ENCODE measurements at places on chromosomes 1 and 21.
A peak's percentile ranks its signal among the peaks of the same experiment; 100 is the strongest.

GRCh38 chr1:162035241-162035640, 11.6 kb upstream of the OLFML2B start:
- peak; percentile 72 for DNase-seq

DNA sequence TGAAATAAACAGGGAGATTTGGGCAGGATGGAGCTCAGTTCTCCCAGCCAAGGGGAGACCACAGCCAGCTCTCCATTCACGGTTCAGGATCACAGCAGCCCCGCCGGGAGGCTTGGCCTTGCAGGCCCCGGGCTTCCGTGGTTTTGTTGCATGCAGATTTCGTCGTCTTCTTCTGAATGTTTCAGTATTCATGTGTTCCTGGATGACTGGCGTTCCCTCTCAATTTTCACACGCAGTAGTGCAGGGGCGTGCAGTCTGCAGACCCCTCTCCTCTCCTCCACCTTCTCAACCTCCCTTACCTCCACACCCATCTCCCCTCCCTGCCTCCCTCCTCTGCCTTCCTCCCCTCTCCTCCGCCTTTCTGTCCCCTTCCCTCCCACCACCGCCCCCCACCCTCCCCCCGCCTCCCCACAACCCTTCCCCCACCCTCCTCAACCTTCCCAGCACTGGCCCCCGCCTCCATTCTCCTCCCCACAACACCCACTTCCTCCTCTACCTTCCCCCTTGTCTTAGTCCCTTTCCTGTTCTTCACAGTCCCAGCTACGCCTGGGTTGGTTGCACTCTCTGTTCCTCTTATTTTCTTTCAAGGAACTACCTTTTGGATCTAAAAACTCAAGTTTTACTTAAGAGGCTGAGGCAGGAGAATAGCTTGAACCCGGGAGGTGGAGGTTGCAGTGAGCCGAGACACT, 8.4 kb upstream of the SLC19A1 start:
- no peak for DNase-seq

- no peak for DNase-seq
These were observed 4.8 kb downstream of the SIM2 start for GRCh38 chr21:36703626-36704280.

DNA sequence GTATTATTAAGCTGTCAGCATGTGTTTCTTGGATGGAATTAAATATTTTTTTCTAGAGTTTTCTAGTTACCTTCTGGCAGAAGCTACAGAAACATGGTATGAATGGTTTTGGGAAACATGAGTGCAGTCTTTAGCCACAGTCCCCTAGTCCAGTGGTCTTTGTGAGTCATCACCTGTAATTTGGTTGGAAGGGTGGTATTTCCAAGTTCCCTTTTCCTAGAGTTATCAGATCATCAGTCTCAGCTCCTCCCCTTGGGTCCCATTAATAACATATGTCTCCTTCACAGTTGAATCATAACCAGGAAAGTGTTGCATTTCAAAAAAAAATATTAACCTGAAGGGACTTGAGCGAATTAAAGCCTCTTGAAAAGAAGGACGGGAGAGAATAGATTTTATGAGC, 27.0 kb downstream of the ELAVL4 start:
- DNase-seq: no peak

DNA sequence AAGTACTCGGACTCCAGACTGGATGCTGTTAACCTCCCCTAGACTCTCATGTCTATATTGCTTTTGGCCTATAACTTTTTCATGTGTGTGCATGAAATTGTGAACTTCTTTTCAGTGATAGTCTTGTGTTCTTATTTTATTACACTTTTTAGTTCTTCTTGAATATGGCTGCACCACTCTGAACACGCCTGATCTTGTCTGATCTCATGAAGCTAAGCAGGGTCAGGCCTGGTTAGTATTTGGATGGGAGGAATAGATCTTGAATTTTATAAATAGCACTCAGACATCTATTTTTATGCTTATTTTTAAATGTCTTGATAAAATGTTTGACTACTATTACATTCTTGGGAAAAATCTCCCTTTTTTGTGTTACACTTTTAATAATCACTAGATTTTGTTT, 22.4 kb downstream of the TCP10L start:
- no peak for DNase-seq

DNA sequence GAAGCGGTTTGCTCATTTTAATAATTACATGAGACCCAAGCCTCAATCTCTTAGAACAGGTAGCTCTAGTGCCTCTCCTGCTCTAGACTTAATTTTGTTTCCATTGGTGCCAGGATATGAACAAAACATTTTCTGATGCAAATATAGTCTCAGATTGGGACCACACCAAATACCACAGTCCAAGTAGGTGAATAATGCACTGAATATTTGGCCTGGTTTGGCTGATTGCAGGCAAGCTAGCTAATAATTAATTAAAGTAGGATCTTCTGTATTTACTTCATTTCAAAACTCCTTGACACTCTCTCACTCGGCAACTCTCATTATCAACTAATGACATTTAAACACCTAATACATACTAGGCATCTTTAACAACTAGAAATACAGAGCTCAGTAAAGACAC, 219.6 kb downstream of the LTN1 start:
- DNase-seq: no peak

- no peak for DNase-seq
These were observed 160.2 kb downstream of the DHRS3 start for GRCh38 chr1:12457771-12458170.

DNA sequence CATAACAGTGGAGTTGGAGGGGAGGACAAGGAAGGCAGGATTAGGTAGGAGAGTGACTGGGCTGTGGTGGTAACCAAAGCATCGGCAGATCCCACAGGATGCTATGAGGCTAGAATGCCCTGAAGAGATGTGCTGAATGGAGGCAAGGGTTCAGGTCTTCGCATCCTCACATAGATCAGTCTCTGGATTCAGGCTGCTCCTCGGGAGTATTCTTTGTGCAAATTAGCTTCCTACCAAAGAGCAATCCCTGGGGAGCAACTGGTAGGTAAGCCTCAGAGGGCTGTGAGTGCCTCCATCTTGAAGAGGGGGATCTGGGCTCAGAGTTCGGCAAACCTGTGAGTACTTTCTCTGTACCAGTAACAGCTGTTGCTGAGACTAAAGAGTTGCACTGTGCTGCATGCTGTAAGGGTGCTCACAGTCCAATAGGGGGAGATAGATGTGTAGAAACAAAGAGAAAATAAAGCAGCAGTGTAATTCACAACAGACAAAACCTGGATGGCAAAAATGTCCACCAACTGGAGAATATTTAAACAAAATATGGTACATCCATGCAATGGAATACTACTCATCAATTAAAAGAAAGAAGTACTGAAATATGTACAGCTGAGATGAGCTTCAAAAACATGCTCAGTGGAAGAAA, 322.4 kb upstream of the DEPDC1 start:
- DNase-seq: peak; percentile 5

DNA sequence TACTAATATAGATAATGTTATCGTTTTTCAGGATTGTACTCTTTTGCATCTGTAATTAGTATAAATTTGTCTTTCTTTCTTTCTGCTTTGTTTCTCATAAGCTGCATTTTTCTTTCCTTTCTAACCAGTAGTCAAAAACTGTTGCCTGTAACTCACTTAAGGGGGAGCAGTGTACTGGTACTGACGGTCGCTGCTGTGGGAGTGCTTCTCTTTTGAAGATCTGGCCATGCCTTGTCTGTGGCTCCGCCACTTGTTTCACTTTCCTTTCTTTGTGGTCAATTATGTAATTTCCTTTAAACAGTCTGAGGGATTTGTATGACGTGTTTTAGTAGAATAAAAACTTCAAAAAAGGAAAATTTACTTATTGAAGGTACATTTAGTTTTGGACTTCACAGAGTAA, 37.0 kb downstream of the MIA3 start:
- DNase-seq: no peak

GRCh38 chr21:41898998-41899397, 19.9 kb upstream of the PRDM15 start:
- no peak for DNase-seq

DNA sequence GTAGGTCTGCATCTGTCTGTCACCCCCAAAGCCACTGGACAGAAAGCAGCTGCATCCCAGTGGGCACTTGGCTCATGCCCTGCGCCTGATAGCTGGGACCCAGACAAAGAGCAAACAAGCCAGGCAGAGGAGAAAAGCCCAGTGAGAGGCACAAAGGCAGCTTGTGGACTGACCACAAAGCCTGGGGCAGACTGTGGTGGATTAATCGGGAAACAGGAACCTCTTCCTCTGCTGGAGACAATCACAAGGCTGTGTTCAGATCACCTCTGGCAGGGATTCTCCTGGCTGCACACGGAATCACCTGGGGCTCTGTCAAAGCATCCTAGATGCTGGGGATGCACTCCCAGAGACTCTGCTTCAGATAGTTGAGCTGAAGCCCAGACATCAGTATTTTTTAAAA, 15.2 kb upstream of the GJB5 start:
- no peak for DNase-seq

DNA sequence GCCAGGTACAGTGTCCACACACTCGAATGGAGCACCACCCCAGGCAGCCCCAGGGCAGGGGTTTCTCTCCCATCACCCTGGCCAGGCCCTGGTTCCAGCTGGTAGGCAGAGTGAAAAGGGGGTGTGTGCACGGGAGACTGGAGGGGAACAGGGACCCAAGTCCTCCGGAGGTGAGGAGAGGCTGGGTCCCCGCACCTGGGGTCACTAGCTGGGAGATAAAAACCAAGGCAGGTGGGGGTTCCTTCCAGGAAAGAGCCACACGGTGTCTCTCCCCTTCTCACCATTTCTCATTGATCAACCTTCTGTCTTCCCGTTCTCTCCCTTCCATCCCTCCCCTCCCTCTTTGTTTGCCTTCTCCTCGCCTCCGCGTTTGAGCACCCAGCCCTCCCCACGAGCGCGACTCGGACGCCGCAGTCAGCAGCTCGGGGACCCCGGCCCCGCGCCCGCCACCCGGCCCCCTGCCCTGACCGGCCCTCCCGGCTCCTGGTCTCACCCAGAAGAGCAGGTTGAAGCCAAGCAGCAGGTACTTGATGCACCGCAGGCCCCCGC, 358 bp downstream of the TSPAN2 start:
- DNase-seq: peak; percentile 9

DNA sequence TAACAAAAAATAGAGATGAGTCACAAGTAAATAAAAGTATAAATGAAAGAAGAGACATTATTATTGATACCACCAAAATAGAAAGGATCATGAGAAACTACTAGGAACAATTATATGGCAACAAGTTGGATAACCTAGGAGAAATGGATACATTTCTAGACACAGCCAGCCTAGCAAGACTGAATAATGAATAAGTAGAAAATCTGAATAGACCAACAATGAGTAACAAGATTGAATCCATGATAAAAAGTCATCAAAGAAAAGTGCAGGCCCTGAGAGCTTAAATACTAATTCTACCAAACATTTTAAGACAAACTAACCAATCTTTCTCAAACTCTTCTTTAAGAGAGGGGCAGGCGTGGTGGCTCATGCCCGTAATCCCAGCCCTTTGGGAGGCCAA, 538.6 kb upstream of the PBX1 start:
- DNase-seq: no peak

DNA sequence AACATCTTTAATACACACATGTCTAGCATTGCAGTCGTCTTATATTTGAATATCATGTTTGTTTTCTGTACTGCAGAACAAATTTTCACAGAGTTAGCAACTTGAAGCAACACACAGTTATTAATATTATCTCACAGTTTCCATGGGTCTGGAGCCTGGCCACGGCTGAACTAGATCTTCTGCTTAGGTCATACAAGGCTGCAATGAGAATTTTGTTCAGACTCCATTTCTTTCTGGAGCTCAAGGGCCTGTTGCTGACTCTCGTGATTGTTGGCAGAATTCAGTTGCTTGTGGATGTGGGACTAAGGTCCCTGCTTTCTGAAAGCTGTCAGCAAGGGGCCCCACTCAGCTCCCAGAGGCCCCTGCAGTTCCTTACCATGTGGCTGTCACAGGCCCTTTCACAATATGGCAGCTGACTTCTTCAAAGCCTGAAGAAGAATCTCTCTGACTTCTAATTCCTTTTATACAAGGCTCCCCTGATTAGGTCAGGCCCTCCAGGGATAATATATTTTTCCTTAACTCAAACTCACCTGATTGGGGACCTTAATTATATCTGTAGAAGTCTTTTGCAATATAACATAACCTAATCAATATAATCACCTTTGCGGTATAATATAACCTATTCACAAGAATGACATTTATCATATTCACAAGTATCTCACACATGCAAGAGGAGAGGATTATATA, 296.3 kb downstream of the NFIA start:
- DNase-seq: no peak

- no peak for DNase-seq
These were observed 202.3 kb downstream of the HIVEP3 start for GRCh38 chr1:41716188-41717130.

GRCh38 chr1:246572785-246573184, 6.5 kb downstream of the CNST start:
- no peak for DNase-seq

DNA sequence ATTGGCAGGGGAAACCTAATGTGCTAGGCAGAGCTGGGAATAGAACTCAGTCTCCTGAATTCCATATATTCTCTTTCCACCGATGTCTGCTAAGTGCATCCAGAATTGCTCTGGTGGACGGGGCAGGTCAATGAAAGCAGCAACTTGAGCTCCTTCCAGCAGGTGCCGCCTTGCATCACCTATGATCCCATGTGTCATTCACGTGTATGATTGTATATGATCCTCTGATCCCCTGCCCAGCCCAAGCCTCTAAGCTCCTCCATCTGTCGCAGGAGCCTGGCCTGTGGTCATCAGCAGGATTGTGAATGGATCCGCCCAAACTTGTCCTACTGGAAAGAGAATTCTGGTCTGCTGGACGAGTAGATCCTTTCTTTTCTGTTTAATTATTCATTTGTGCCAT, 13.1 kb downstream of the ACTA1 start:
- DNase-seq: peak; percentile 31

- peak; percentile 70 for DNase-seq
These were observed 96.6 kb upstream of the TNR start for GRCh38 chr1:175839779-175840669.

GRCh38 chr1:175757381-175758015, 14.1 kb upstream of the TNR start:
- peak; percentile 9 for DNase-seq

- DNase-seq: no peak
These were observed 4.6 kb downstream of the ATP13A2 start for GRCh38 chr1:17007121-17007520.

DNA sequence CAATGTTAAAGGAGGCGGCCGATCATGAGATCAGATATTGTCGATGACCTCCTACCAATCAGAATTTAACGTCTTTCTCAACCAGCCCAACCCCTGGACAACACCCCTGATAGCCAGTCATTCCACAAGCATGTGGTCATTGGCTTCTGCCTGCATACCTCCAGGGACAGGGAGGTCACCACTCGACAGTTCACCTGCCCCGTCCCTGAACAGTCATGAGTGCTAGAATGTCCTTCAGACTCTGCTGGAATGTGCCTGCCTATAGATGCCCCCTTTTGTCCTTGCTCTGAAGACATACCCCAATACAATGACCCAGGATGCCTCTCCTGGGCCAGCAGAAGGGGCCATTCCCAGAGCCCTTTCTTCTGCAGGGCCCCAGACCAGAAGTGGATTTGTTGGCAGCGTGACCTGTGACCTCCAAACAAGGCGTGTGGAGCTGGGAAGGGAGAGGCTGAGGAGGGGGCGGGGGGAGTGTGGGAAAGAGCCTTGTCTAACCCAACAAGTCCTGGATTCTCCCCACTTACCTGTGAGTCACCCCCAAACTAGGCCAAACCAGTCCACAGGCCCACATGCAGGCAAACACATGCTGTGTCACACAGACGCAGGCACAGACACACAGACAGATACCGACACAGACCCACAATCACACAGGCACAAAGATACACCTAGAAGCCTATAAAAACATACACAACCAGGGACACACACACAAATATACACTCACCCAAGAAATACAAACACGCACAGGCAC, 2.2 kb downstream of the CRYBG2 start:
- peak; percentile 65 for DNase-seq

- no peak for DNase-seq
These were observed 558 bp downstream of the USP1 start for GRCh38 chr1:62437273-62437940.

Measured in PC-3 (cell line).